Hematopoietic multipotent progenitor cell treated with erythropoietin and hydrocortisone succinate and interleukin-3 and kit ligand, for 8 days (in vitro differentiated cells): ENCODE measurements at places on chromosomes 3 and 15.

DNA sequence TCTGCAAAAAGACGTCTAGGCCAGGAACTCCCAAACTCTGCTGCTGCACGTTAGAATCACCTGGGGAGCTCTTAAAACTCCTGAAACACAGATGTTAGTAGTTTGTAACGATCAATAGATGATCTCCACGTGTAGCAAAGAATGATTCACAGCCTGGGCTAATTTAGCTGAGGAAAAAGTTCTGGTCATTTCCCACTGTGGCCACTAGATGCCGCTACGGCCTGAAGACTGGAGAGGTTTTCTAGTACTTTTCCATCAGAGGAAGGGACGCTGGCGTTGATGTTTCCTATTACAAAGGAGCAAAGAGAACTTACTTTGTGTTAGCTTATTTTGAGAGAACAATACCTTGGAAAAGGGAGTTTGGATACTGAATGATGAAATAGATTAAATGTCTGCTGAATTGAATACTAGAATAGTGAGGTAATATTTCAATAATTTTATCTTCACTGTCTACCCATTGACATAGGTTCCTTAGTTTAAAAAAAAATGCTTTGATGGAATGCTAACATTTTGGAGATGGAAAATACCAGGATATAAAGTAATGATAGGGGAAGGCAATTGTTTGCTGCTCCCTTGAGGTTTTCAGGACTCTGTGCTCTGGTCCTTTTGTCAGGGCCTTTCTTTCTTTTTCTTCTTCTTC lies 159.1 kb downstream of the P3H2 start:
- peak; percentile 73 for DNase-seq

GRCh38 chr3:53712817-53713388 lies 133.3 kb downstream of the CHDH start:
- no peak for DNase-seq

DNA sequence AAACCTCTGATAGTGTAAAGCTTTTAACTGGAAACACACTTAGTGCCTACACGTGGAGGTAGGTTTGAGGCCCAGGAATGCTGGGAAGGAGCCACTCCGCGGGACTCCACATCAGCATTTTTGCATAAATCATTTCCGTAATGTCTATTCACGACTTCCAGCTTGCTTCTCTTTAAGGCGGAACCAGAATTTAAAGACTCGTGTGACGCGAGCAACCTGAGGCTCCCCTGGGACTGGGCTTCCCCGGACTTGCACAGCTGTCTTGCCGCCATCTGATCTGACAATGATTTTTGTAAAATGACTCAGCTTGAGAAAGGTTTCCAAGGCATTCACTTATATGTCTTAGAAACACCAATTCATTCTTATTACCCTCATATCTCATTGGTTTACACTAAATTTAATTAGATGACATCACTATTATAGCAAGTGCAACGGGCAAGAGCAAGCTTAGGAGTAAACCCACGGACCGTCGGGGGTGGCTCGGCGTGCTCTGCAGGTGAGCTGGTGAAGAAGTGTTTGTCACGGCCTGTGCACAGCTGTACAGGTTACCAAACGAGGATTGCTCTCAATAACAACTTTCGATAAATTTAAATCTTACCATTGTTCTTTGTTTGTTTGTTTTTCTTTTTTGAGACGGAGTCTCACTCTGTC lies 95.2 kb downstream of the CHSY1 start:
- no peak for DNase-seq

DNA sequence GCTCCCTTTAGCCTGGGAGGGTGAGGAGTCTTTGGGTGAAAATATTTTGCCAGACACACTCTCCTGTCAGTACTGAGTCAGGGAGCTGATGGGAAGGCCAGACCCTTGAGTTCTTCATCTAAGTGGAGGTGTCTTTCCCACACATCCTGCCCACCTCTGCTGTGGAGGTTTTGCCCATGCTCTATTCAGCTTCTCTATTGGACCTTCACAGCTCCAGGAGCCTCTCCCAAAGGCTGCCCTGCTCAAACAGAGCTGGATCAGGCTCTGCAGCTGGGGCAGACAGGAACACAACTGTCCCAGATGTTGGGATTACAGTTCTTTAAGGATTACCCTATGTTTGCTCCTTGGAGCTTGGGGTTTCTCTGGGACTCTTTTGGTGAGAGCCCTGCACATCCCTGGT lies 77.9 kb downstream of the SPSB4 start:
- no peak for DNase-seq

DNA sequence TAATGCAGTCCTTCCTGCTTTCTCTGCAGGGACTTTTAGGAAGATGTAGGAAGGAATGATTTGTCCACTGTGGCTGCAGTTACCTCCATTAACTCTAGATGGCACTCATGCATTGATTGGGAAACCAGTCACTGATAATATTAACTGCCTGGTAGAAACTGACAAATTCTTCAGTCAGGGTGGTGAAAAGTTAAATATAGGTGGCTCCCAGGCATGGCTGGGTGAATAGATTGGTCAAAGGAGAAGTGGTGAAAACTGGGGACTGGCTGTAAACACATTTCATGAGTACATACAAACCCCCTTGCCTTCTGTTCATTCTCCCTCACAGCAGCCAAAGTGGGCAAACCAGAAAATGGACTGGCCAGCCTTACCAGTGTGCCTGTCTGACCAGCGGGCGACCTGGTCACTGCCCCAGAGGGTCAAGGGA lies 333.4 kb downstream of the THSD4 start:
- peak; percentile 56 for DNase-seq

DNA sequence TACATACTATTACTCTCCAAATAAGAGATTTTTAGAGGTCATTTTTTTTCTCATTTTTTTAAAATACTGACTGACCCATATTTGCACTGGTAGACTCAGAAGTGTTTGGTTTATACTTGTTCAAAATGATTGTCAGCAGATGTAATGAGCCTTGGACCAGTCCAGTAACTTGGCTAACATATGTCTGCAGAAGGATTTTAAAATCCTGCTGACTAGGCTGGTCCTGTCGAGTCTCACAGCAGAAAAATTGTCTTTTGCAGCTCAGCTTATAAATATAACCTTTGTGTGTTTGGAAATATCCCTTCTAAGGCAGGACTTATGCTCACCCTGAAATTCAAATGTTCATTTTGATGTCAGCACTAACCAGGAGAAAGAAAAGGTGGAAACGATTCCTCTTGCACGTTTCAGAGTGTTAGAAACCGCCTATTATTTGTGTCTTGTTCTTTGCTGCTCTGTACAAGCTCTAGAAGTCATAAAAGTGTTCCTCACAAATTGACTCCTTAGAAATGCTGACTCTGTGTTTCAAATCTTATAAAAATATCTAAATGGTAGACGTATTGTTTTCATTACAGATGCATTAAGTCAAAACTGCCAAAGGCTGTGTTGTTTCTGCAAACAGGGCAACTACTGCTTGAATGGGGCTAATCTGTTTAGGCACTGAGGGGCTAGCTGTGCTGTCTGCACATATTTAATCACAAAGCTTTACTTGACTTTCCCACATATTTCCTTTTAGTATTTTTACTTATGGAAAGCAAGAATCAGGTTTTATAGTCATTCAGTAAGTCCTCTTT lies 95.3 kb downstream of the CHL1 start:
- no peak for DNase-seq

GRCh38 chr3:65291448-65292125 lies 603.8 kb upstream of the ADAMTS9 start:
- no peak for DNase-seq

- DNase-seq = peak; percentile 57
Measured at GRCh38 chr3:193780810-193781478, 187.9 kb downstream of the OPA1 start.

GRCh38 chr15:44598892-44599291 lies 61.9 kb downstream of the EIF3J start:
- peak; percentile 70 for DNase-seq

DNA sequence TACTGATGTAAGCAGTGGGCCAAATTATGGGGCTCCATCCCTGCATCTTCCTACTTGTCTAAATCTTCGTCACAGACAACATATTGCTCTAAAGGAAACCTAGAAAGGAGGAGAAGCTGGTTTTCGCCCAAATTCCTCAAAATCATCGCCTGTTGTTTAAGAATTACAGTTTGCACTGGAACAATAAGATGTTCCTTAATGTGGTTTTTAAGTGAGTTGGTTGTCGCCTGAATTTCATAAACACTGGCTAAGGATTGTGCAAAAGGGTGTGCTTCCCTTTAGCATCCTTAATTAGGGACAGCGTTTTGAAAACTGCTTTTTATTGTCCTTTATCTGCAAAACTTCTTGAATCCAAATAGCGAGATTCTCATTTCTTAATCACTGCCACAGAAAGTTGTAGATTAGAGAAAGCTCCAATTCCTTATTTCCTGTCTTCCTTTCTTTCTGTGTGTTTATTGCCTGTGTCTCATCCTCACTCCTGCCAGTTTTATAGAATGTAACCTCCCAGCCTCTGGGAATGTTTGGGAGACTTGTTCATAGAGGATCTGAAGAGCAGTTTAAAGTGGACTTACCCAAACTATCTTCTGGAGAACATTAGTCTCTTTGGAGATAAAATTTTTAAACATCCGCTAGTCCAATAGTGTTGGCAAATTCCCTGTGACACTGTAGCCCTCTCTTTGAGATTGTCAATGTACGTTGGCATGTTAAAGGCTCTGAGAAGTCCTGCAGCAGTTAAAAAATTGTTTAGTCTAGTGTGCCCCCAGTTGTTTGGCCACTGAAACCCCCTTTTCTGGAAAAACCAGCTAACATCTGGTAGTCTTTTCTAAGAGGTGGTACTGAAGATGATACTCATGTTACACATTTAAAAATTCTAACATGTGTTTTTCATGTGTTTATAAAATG lies 50.4 kb downstream of the FLNB start:
- no peak for DNase-seq
